ENCODE measurements at places on chromosomes 6 and 20.

DNA sequence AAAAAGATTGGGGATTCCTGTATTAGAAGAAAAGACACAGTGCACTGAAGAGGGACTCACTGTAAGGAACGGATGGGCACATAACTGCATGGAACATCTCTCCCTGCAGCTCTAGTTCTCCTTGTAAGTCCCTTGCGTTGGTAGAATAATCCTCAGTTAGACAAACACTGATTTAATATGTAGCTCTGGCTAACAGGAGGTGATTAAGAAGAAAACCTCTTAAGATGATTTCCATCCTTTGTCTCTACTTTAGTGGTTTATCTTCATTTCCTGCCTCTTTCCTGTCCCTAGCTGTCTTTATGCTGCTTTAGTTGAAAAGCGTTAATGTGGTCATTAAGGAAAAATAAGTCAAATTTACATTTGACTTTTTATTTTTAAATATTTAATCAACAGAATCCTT, 86.6 kb downstream of the SLC16A10 start:
- DNase-seq: no peak

DNA sequence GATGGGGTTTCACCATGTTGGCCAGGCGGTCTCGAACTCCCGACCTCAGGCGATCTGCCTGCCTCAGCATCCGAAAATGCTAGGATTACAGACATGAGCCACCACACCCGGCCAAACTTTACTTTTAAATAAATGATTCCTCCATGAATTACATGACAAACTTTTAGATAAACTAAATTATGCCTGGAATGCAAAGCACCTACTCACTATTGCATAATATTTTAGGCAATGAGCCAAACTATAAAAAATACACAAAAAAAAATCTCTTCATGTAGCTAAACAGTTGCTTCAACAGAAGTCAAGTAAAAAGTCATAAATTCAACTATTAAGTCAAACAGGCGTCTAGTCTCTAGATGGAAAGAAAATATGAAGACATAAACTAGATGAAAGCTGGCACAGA, 56.5 kb downstream of the PTPRK start:
- DNase-seq: no peak

DNA sequence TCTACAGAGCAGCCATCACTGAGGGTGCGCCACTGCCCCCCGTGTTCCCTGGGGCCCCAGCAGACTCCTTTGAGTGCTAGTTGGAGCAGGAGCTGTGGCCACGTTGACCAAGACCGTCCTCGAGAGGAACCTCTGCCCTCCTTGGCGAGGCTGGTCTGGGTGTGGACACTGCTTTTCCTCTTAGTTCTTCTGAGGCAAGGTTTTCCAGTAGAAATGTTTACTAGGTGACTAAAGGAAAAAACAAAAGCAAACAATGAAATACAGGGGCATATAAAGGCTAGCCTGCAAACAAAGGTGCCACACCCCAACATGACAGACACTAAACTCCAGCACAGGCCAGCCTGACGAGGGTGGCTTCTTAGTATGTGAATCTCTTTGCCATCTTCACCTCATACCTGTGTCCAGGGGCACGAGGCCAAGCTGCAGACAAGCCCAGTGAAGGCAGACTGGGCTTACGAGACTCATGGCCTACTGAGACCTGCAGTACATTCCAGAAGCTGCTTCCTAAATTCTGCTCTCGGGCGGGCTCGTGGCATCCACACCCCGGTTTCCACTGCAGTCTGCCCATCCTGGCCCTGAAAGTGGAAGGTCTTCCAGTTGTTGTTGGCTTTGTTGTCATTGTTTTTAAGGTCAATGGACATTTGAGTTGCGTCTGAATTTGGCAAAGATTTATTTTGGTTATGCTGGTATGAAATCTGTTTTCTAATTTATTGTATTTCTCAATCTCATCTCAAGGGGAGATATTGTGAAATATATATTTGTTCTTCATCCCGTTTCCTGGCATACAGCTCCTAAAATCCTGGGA, 39.2 kb downstream of the FAM50B start:
- DNase-seq: no peak

- no peak for DNase-seq
Measured at GRCh38 chr20:10848810-10849370, 175.1 kb upstream of the JAG1 start.

- peak; percentile 71 for DNase-seq
Measured at GRCh38 chr6:106163446-106163965, 77.4 kb downstream of the PRDM1 start.

DNA sequence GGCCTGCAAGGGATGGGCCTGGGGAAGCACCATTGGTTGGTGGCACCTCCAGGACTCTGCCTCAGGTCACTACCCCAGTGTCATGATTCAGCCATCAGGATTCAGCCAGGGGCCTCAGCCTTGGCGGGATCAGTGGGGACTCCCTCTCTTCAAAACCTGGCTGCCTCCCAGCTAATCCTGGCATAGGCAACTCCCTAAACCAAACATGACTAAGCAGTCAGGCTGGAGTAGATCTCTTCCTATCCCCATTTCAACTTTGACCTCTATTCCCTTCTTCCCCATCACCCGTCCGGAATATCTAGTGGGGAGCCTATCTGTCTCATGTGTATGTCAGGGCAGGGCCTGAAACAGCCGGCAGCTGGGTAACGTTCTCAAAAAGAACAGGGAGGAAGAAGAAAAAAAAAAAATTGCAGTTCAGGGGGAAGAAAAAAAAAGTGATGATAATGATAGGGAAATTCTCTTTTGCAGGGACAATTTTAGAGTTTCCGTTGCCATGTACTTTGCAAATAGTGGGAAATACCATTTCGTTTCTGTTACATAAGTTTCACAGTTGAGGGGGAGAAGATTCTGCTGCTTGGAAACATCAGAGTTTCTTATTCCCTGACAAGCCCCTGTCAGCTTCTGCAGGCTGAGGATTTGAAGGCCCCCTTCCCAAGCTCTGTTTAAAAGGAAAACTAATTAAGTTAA, 4.1 kb upstream of the PREX1 start:
- no peak for DNase-seq

GRCh38 chr6:39933669-39934130, 562 bp downstream of the MOCS1 start:
- DNase-seq: no peak

DNA sequence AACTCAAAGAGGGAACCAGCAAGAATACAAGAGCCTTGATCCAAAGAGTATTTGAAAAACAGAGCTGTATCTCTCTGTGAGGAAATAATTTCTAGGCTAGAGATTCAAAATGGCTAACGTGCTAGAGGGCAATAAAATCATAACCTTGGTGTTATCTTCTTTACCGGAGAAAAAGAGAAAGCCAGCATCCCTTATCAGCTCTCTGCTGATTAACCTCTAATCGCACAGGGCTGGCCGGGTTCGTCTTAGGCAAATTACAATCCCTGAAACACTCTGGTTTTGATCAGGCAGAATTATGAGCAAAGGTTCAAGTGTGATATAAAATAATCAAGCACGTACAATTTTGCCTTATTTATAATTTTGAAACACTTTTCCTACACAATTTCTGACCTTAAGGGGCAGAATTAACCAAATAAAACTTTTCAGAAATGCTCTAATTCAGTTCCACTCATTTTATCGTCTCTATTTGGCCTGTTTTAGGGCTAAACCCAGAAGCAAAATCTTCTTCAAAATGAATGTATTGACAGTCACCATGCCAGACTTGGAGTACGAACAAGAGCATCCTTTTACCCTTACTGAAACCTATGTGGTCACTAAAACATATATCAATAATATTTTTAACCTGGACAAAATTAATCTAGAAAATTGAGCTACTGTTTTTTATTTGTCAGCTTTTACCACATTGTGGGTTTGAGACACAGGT, 13.7 kb downstream of the PSMB9 start:
- no peak for DNase-seq

DNA sequence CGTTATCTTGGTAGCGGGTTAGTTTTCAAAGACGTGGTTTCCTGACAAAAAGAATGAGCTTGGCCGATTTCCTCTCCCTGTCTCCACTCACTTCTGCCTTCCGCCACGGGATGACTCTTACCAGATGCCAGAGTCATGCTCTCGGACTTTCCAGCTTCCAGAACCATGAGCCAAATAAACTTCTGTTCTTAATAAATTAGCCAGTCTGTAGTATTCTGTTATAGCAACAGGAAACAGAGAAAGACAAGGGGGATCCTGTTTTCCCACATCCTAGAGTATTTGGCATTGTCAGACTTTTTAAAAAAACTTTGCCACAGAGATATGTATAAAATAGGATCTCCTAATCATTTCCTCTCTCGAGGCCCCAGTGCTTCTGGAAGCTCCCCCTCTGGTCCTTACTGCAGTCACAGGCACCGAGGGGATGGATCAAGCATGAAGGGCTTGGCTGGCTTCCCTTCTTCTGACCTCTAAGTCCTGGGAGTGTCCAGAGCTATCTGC, 84.9 kb upstream of the NAA20 start:
- DNase-seq: no peak

GRCh38 chr20:37202267-37202943, 23.1 kb upstream of the MROH8 start:
- no peak for DNase-seq

DNA sequence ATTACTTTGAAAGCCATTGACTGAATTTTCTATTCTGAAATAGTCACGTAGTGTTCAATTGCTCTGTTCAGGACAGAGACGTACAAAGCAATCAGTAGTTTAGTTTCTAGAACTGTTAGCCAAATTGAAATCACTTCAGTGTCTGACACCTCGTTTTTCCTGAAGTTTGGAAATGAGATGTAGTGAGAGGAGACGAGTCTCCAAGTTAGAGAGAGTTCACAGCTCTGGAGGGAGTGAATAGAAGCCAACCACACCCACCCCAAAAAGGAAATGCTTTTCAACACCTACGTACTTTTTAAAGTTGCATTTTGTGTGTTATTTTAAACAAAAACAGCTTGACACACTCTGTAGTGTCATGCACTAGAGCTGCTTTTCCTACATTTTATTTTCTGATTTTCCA, 296.0 kb downstream of the ADGRG6 start:
- no peak for DNase-seq

- DNase-seq: no peak
Measured at GRCh38 chr20:11207749-11208502, 534.1 kb upstream of the JAG1 start.

- DNase-seq: no peak
Measured at GRCh38 chr6:123875784-123876183, 72.1 kb downstream of the NKAIN2 start.

- DNase-seq: no peak
Measured at GRCh38 chr6:105510746-105511145, 107.9 kb upstream of the PREP start.

DNA sequence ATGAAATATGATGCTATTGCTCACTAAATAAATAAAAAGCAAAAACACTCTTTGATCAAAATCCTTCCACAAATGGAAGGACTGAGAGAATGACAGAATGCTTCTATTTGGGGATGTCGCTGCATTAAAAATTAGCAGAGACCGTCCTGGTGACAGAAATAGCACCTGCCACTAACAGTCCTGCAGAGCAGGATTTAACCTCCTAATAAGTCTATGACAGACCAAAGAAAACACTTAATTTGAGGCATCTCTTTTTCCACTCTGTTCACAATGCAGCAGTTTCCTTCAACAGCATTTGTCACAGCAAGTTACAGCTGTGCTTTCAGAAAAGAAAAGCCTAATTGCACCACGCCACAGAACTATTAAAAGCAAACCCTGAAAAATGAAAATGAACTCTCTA, 140.6 kb upstream of the BEND6 start:
- DNase-seq: no peak

DNA sequence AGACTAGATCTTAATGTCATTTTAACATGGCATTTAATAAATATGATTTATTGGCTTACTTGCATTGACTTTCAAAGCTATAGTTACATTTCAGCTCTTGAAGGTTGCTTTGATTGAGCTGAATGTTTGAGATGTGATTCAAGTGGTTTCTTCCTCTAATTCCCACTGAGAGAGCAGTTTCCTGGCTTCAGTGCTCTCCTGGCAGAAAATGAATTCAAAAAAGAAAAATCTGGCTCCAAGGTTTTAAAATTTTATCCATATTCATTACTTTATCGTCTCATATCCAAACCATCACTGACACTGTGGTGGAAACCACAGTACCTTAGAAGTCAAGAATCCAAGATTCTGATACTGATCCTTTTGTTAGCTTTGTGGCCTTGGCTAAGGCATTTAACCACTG, 263.1 kb upstream of the HSF2 start:
- DNase-seq: no peak

DNA sequence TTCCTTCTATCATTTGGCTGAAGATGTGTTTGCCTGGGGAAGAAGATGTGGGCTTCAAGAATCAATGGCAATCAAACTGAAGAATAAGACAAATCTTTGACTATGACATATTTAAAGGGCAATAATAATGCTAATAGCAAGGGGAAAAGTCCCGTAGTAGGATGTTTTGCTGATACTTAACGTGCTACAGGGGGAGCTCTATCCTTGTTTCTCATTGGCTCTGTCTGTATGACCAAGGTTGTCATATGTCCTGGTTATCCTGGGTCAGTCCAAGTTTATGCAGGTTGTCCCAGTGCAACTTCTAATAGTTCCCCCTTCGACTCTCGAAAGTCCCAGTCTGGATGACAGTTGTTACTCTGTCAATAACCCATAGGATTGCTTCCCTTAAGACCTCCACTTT, 321.3 kb downstream of the DHX35 start:
- no peak for DNase-seq

- no peak for DNase-seq
Measured at GRCh38 chr20:51463998-51464397, 78.5 kb downstream of the NFATC2 start.

GRCh38 chr6:117547688-117548621, 54.4 kb downstream of the GOPC start:
- DNase-seq: peak; percentile 30

DNA sequence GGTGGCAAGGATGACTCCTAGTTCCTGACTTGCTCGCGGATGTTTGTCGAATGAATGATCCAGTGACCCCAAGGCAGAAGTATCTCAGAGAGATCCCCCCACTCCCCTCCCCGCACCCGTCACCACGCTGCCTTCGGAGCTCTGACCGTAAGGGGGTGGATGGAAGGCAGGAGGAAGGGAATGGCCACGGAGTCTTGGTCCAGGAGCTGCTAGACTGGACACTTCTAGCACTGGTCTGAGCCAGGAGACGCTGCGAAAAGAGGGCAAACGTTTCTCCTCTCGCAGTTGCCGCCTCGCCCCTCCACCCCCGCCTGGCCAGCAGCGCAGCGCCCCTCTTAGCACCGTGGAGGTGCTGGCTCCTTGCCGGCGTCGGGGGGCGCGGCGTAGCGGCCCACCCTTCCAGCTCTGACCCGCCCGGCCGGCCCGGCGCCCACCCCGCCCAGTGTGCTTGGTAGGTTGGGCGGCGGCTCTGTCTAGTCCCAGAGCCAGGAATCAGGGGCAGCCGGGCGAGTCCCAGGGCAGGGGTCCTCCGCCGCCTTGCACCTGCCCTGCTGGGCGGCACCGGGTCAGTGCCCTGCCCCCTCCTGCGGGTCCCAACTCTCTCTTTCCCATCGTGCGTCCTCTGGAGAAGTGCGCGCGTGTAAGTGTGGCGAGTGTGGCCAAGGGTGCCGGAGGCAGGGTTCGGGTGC, 2.4 kb upstream of the DBNDD2 start:
- DNase-seq: no peak

Measured in stimulated activated CD4-positive, alpha-beta T cell treated with anti-CD3 and anti-CD28 coated beads, Interleukin-1b, Interleukin-23, amount 100 ng/mL, for 48 hours (primary cell).